Stimulated activated CD4-positive, alpha-beta T cell treated with anti-CD3 and anti-CD28 coated beads, Interleukin-12 subunit alpha, Interleukin-12 subunit beta, amount 100 ng/mL, for 4 hours (primary cell): ENCODE measurements at places on chromosomes 1 and 21.
A peak's percentile ranks its signal among the peaks of the same experiment; 100 is the strongest.

GRCh38 chr1:58717979-58718378 lies 18.1 kb upstream of the MYSM1 start:
- no peak for DNase-seq

GRCh38 chr21:15061747-15062605 lies 2.8 kb downstream of the NRIP1 start:
- DNase-seq: no peak

- DNase-seq: no peak
Measured at GRCh38 chr1:76770979-76771378, 96.3 kb upstream of the ST6GALNAC5 start.

- DNase-seq: no peak
Measured at GRCh38 chr1:84851839-84852238, 41.2 kb downstream of the LPAR3 start.

- peak; percentile 30 for DNase-seq
Measured at GRCh38 chr21:15063081-15063813, 1.6 kb downstream of the NRIP1 start.

GRCh38 chr1:150559656-150560010 lies 10.4 kb downstream of the ADAMTSL4 start:
- DNase-seq: no peak

DNA sequence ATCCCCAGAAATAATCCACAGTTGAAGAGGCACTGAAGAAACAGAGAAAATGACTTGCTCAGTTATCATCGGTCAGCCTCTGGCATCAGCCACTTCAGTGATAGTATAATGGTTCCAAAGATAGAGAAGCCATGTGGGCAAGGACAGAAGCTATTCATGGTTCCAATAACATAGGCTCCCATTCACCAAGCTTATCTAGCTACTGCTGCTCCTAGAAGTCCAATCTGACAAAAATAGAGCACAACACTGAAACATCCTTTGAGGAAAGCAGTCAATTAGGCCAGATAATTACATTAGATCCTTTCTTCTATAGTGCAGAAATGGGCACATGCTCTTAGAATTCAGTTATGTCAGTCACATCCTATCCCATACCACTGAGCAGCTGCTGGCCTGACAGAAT lies 33.5 kb upstream of the CRB1 start:
- DNase-seq: no peak

- no peak for DNase-seq
Measured at GRCh38 chr1:55947446-55947845, 631.9 kb downstream of the PLPP3 start.

- no peak for DNase-seq
Measured at GRCh38 chr21:36707763-36708285, 8.9 kb downstream of the SIM2 start.

DNA sequence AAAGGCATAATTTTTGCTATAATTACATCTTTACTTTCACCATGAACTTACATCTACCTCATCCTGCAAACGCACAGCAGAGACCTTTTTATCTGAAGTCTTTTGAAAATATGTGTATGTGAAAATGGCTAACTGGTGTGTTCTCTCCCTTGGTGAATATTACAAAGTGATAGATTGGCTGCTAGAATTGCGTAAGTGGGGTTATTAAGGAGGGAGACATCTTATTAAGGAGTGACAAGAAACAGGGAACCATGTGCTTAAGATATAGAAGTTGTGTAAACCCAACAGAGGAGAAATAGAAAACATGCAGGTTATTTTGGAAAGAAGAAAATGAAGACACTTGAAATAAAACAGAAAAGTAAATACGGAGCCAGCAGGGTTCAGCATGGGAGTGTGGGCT lies 7.8 kb downstream of the KCNJ15 start:
- no peak for DNase-seq

DNA sequence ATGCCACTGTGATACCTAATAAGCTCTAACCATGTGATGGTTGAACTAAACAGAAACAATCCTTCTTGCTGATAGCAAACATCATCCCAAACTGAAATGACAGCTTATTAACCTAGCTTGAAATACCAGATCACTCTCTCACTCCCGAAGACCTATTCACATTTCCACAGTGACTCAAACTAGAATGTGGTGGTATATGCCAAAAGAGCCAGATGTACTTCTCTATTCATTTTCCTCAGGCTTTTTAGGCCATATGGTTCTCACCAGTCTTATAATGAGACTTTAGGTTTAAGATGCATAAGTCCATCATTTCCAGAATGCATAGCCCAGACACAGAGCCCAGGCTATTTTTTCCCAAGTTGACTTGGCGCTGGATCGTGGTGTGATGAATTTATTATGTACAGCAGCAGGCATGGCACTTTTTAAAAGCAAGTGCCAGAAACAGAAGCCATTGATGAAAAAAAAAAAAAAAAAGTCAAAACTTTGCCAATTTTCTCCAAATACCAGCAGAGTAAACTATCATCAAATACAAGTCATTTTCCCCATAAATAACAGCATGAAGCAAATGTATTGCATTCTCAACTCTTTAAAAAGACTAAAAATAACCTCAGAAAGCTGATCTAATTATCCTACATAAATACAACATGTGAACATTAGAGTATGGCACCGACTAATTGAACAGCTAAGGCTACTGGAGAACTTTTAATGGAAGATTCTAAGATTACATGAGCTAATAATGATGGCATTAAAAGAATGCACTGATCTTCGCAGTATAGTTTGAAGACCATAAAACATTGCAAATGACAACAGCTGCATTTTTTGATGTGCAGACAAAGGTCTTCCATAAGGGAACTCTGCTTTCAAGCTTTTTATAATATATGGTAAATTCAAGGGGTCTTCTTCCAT lies 365.4 kb downstream of the LRRIQ3 start:
- no peak for DNase-seq

DNA sequence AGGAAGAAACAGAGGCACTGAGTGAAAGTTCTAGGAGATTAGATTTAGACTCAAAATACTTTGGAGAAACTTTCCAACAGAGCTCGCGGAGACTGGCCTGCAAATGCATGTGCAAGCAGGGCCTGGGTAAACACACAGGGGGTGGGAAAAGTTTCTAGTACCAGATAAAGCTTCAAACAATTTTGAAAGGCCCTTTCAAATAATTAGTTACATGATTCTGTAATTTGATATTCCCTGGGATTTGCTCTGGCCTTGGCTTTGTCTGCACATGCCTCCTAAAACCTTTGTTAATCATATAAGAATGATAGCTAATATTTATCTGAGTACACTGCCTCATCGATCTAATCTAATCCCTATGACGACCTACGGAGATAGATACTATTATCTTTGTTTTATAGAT lies 31.3 kb downstream of the VTCN1 start:
- no peak for DNase-seq
